ENCODE measurements at places on chromosomes 2 and 18.

DNA sequence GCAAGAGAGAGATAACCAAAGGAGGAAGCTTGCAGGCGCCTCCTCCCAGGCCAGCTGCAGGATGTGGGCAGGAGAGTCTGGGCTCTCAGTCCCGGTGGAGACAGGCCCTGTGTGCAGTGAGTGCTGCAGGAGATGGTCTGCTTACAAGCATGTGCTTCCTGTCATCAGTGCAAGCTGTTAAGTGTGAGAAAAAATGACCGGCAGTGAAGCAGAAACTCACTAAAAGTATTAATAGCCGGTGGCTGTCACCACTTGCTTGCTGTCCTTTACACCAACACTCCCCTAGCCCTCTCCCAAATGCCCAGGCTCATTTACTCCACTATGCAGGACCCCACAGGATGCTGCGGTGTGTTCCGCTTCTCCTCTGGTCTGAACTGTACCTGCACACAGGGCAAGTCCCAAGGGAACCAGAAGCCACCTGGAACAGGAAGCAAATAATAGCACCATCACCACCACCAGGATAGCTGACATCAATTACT, 435.6 kb upstream of the HS6ST1 start:
- DNase-seq: peak; percentile 98

DNA sequence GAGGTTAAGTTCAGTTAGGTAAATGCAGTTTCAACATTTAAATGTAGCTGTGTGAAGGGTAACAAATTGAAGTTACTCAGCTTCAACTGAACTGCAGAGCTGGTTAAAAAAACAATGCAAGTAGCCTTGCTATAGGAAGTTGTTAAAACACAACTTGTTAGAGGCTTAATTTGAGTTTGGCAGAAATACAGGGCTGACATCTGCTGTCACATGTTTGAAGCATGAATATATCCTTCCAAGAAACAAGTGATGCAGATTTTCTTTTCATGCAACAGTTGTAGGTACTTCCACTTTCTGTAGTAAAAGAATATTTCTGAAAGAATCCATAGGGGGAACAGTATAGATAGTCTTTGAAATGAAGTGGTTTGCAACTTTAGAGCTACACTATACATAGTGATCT, 208.7 kb upstream of the RASGRP3 start:
- DNase-seq: no peak

- DNase-seq: no peak
Observed at GRCh38 chr2:95031726-95032116, 6.2 kb downstream of the MAL start.

DNA sequence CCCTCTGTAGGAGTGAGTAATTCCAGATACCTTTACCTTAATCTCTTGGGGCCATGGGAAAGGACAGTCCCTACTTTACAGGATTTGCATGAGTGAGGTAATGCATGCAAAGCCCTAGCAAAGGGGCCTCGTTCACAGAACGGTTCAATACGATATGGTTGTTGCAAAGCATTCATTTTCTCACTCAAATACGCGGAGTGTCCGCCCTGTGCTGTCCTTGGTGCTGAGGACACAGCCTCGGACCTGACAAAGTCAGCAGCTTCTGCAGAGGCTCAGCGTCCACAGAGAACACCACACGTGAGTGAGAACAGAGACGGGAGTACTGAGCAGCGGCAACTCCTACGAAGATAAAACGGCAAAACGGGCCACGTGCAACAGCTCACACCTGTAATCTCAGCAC, 125.7 kb downstream of the EIPR1 start:
- DNase-seq: no peak

- DNase-seq: no peak
Observed at GRCh38 chr18:45403341-45404049, 211.8 kb upstream of the SLC14A2 start.

DNA sequence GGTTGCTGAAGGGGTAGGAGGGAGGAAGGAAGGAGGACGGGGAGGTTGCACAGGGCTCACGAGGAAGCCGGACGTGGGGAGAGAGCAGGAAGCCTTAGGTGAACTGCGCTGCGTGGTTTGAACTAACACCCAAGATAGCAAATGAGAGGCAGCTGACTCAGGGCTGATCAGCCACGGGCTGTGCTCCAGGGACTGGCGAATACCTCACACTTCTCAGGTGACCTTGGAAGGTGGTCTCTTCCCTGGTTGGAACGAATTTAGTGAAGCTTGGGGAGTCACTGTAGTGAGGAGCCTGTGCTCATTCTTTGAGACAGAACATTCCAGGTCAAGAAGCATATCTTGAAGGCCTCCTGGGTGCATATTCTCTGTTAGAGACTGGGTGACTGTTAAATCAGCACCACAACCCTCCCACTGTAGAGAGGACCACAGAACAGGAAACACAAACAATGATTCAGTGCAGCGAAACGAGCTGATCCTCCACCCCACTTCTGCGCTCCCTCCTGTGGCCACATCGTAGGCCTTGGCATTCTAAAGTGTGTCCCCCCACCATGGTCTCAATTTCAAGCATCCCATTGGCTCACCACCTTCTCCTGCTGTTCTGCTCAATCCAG, 33.8 kb downstream of the TOGARAM2 start:
- peak; percentile 93 for DNase-seq

GRCh38 chr2:163834221-163834620, 98.4 kb upstream of the FIGN start:
- no peak for DNase-seq

DNA sequence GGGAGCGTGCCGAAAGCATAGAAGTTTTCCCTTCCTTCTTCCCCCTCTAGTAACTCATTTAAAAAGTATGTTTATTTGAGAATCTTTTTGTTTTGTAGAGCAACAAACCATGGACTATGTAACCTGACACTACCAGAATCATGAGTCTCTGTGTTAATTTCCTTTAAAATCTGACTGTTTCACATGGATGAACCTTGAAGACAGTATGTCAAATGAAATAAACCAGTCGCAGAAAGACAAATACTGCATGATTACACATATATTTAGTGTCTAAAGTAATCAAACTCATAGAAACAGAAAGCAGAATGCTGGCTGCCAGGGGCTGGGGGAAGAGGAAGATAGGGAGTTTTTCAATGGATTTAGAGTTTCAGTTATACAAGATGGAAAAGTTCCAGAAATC, 32.3 kb downstream of the PTPN2 start:
- no peak for DNase-seq

DNA sequence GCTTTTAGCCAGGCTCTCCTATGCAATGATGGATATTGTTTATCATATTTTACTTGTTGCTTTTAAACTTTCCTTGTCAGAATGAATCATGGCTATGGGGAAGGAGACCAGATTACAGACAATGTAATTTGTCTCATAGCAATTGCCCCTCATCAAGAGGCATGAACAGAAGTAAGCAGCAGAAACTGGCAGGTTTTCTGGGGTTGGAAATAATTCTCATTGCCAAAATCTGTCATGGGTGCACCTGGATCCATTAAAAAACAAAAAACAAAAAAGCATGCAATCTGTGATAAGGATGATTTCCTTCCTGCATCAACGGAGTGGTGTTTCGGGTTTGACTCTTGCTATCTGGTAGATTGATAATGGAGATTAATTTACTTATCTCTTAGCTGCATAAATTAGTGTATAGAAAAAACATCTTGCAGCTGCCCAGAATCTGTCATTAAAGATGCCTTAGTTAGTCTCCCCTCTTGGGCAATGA, 419.6 kb downstream of the SOX11 start:
- DNase-seq: no peak

DNA sequence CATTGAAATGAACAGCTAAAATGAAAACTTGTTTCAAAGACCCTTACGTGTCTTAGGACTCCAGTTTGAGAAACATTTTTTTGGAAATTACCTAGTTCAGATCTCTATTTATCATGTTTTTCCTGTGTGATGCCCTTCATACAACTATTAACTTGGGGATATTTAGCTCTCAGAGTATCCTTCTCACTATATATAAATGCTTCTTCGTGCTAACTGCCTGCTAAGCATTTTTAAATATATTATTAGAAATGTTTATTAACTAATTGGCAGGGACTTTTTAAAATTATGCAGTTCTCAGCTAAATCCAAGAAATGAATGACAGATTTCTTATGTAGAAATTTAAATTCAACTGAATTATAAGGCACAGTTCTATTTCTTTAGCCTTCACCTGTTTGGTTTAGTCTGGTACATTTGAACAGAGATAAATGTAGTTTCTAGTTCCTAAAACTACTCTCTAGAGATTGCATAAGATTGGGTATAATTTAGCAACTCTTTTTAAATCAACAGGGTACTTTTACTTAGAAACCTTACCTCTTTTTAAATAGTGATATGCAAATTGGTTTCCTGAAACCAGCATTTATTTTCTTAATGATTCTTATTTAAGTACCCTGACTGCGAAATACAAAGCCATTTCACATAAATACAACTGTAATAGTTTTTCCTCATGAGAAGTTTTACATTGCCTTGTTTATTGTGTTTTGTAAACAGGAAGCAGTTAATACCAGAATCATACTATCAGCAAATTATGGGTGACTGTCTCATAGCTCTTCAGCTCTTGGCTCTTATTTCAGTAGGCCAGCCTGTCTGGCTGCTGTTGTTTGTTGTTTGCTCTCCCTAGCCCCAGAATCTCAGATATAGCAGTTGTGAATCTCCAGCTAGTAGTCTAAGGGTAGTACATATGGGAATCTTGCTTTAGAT, 140.7 kb downstream of the PTRHD1 start:
- DNase-seq: peak; percentile 27

GRCh38 chr18:62175521-62175920, 11.3 kb downstream of the PIGN start:
- no peak for DNase-seq

GRCh38 chr18:10405816-10406663, 48.4 kb upstream of the APCDD1 start:
- DNase-seq: no peak

- no peak for DNase-seq
Observed at GRCh38 chr2:43851011-43851980, 12.5 kb downstream of the ABCG8 start.

DNA sequence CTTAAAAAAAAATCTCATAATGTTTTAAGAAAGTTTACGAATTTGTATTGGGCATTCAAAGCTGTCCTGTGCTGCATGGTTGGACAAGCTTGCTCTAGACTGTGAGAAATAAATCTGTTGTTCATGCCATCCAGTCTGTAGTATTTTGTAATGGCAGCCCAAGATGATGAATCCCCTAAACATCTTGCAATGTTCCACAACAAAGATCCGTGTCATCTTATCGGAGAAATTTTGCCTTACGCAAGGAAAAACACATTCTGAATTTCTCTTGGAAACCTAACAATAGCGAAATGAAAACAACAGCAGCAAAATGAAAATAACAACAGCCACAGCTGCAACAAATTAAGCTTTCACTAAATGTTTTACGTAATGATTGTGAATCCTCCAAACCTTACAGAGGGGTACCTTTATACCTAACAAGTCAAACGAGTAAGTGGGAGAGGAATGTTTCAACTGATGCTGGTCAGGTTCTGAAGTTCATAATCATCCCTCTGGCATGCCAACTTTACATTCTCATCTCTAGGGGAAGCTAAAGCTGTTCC, 76.1 kb upstream of the RNU4ATAC start:
- no peak for DNase-seq

GRCh38 chr2:216774620-216775019, 79.3 kb upstream of the IGFBP5 start:
- DNase-seq: no peak

- DNase-seq: no peak
Observed at GRCh38 chr18:46320297-46320696, 216.1 kb downstream of the HAUS1 start.

- no peak for DNase-seq
Observed at GRCh38 chr2:44051593-44052347, 56.0 kb upstream of the LRPPRC start.

- DNase-seq: peak; percentile 86
Observed at GRCh38 chr18:50967714-50968661, at the start of gene ELAC1. ELAC1 (plus strand) TSS chr18:50968040; CDS start chr18:50974405, 6,365 bp downstream.

- no peak for DNase-seq
Observed at GRCh38 chr2:177680866-177681712, 288.5 kb downstream of the AGPS start.
